ENCODE measurements at places on chromosomes 6 and 20.

DNA sequence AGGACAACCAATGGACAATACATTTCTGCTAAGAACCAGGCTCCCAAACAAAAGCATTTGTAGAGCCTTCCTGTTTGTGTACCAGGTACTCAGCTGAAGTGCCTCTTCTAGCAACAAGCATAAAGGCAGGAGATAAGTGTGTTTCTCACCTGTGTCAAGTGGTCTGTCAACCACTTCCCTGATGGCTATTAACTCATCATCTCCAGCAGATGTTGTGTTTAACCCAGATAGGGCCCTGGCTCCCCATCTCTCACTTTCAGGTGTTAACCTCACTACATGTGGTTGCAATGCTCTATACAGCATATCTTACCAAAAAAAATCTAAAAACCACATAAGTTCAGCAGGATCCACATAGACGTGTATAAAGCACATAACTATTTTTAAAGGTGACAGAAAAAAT is 9.6 kb upstream of the IL17A start:
- DNase-seq, result no peak

DNA sequence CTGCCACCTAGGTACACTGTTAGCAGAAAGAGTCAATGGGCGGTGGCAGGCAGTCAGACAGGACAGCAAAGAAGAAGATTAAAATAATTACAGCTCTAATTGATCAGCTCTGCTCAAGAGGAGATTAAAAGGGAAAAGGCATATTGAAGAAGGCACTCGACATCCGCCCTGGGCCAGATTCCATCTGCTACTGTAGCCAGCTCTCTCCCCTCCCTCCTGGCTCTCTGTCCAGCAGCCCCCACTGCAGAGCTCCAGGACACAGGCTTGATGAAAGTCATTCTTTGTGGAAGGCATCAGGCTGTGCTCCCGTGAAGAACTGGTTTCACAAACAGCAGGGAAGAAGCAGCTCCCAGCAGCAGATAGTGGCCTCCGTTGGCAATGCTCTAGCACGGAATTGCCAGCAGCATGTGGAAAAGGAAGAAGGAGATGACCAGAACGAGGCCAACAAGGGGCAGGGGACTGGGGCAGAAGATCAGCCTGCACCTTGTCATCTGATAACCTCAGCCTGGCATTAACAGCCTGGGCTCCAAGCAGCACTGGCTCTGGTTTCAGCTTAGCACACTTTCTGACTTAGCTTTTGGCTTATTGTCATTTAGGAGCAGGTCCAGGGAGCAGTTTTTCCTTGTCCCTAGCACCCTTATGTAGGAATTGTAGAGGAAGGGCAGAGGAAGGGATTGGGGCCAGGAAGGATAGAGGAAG is 465.9 kb downstream of the KIF16B start:
- DNase-seq, result peak; percentile 14

DNA sequence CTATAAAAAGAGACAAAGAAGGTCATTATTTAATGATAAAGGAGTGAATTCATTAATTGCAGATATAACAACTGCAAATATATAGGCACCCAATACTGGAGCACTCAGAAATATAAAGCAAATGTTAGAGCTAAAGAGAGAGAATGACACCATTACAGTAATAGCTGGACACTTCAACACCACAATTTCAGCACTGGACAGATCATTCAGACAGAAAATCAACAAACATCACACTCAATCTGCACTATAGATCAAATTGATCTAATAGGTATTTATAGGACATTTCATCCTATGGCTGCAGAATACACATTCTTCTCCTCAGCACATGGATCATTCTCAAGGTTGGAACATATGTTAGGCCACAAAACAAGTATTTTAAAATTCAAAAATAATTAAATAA is 72.7 kb downstream of the MAP7 start:
- DNase-seq, result no peak

- peak; percentile 36 for DNase-seq
These were observed 120.6 kb downstream of the GRM4 start for GRCh38 chr6:34025112-34025807.

DNA sequence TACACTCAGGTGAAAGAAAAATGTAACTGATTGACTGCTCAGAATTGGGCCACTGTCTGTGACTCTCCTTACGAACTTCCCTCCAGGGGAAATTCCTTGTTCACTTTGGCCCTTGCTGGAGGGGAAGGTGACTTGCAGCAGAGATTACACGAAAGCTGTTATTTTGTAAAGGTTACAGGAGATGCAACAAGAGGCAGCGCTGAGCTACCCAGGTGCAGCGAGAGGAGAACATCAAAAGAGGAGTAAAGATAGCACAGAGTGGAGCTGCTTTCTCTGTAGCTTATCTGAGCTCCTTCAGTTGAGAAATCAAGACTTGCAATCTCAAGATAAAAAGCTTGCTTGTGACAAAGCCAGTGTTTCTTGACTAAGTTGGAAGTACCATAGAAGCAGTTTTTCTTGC is 144.6 kb downstream of the ARHGAP18 start:
- no peak for DNase-seq

DNA sequence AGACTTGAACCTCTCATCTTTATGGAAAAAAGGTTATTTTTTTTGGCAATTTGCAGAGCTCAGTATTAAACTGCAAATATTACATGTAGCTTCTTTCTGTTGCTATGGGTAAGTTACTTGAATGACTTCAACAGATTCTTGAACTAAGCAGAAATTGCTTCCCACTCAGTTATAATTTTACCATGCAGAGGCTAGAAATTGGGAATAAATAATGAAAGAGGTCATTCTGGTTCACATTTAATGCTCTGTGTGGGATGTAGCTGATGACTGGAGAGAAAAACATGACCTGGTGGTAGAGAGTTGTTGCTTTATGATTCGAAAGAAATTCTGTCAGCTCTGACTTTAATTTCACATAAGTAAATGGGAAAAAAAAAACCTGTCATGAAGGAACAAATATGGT is 16.8 kb upstream of the ADGB start:
- no peak for DNase-seq

DNA sequence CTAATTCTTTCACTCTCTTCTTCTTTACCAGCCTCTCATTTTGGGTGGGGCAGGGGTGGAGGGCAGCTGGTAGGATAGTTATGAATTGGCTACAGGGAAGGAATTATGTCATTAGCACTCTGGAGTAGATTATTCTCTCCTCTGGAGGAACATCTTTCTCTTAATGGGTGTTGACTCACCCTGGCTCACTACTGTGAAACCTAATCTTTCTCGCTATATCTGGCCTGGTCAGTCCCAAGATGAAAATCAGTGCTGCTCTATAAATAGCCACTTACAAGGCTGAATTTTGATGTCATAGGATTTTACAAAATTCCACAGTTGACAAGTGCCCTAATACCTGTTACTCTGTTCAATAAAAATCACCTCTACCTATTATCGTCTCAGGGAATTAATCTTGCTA is 151.3 kb downstream of the COL9A1 start:
- DNase-seq, result peak; percentile 7

DNA sequence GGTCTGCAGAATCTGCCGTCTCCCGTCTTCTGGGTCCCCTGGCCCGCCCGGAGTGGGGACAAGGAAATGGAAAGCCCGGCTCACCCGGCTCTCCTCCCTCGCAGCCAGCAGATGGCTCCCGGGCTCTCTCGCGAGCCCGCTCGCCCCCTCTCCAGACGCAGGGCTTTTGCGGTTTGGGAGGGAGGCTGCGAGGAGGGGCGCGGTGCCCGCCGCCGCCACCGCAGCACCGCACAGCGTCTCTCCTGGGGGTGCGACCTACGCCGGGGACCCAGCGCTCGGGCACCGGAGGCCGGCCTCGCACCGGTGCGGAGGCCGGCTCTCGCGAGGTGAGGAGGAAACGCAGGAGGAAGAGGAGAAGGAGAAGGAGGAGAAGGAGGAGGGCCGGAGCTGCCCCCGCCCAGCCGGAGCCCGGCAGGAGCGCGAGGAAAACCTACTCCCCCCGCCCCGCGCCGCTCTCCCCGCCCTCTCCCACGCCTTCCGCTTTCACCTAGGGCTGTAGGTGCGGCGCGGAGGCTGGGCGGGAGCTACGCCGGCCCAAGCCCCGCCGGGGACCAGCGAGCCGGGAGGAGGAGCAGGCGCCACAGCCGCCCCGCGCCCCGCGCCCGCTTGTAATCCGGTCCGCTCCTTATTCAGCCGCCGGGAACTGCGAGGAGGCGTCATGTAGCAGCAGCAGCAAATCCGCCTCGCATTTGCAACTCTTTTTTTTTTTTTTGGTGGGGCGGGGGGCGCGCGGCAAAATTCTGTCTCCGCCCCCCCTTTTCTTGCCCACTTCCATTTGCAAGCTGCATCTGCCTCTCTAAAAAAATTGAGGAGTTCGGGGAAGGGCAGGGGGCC is at the start of gene CARMIL1:
Gene CARMIL1 (plus strand): TSS at position 461 of the 834 bp plus-strand sequence. CDS start 422 bp downstream, outside the sequence.
- peak; percentile 94 for DNase-seq

GRCh38 chr6:124722141-124722878 is 239.9 kb upstream of the RNF217 start:
- DNase-seq, result no peak

DNA sequence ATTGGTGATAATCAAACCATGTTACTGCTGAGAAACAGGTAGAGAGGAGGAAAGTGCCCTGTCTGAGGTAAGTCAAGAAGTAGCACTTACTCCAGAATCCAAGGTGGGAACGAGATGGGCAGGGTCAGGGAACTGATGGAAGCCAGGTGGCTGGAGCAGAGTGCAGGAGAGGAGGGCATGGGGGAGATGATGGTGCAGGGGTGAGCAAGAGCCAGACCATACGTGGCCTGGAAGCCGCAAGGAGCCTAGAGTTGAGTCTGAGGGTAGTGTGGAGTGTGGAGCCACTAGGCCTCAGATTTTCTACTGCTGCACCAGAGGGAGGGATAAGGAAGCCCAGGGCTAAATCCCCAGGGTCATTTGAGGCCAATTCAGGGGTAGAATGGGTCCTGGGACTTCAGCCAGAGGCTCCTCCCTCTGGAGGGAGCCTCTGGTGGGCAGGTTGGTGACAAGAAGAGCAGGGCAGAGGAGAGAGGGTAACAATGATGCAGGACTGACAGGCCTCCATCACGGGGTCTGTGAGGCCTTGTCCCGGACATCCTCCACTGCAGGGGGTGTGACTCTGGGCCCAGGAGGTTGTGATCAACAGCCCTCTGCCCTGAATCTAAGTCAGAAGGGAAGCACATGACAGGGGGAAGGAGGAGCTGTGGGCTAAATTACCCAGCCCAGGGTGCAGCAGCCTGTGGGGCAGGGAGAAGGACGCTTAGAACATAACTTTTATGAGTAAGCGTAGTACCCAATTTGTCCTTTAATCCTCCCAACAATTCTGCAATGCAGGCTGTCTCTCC is 28.7 kb downstream of the COX4I2 start:
- DNase-seq, result no peak

DNA sequence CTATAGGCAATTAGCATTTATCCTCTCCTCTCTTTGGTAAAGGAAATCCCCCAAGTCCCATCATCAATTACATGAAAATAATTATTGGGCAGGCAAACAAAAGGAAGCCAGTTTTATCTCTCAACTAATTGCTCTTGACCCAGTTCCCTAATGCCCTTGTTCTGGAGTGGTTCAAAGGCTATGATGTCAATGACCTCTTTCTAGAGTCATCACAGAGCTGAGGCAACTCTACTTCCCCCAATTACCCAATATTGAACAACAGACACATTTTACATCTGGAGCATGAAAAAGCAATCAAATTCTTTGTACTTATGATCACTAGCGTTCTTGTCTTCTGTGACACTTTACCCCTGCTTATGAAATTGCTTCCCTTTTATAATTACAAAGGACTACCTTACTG is 43.5 kb downstream of the NT5E start:
- no peak for DNase-seq

GRCh38 chr6:31008165-31008564 is 2.1 kb upstream of the MUC22 start:
- DNase-seq, result no peak

- DNase-seq, result no peak
These were observed 40.2 kb downstream of the SMAP1 start for GRCh38 chr6:70707893-70708292.

GRCh38 chr6:132733283-132733682 is 19.4 kb upstream of the VNN1 start:
- no peak for DNase-seq

DNA sequence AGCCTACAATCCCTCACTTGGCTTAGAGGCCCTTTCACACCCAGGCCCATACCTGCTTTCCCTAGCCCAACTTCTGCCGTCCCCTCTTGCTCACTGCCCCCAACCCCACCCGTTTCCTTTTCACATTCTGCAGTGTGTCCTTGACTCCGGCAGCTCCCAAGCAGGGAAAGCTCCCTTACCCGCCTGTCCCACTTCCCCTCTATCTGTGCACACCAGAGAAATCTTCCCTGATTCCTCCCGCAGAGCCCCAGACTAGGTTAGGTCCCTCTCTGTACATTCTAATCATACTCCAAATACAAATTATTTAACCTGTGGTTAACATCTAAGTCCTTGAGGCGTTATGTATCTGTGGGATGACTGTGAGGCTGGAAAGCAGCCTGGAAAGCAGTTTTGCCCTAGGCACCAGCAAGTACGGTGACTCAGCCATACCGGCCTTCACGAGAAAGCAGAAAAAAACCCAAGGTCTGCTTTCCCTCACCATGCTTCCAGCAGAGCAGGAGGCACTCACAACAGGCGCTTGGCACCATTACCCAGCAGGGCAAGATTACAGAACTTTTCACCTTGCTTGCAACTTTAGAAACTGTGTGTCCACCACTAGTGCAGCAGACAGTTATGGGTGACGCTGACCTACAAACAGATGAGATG is 22.3 kb downstream of the ELOVL5 start:
- no peak for DNase-seq

- no peak for DNase-seq
These were observed 5.1 kb downstream of the UBE2V1 start for GRCh38 chr20:50107796-50108331.

DNA sequence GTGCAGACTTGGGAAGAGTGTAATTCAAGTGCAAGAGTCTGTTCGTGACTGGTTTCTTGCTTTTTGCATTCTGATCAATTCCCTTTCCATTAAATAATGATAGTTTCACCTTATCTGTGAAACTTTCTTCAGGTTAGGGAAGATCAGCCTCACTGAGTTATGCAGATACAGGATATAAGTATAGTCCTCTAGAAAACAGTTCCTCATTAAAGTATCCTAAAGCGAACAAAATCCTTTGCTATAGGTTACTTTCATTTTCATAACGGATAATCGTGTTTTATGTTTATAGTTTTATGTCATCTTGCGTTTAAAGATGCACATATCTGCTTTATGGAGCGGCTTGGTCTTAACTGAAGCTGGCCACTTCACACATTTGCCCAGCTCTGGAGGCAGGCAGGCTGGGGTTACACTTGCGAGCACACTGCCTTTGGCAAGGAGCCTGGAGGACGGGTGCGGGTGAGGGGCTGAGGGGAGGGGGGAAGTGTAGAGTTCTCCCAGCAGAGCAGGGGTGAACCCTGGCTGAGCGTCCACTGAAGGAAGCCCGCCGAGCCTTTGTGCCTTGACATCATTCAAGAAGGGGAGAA is 123.5 kb upstream of the IFNGR1 start:
- no peak for DNase-seq

DNA sequence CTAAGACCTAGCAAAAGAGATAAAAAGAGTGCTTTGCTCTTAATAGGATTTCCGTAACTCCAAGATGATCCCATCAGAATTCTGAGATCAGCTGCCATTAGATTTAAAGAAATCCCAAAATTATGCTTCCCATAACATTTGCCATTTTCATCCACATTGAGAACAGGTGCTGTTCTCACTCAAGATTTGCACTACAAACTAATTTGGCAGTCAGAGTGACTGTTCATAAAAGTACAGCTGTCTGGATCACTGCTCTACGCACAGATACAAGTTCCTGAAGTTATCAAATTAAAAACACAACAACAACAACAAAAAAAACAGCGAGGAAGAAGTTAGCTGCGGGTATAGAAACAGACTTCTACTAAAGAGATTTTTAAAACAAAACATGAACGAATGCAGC is 58.1 kb downstream of the ASCC3 start:
- no peak for DNase-seq

- DNase-seq, result no peak
These were observed 113.0 kb upstream of the TMEM170B start for GRCh38 chr6:11424395-11425034.
